ENCODE measurements at places on chromosomes 11 and 22.

DNA sequence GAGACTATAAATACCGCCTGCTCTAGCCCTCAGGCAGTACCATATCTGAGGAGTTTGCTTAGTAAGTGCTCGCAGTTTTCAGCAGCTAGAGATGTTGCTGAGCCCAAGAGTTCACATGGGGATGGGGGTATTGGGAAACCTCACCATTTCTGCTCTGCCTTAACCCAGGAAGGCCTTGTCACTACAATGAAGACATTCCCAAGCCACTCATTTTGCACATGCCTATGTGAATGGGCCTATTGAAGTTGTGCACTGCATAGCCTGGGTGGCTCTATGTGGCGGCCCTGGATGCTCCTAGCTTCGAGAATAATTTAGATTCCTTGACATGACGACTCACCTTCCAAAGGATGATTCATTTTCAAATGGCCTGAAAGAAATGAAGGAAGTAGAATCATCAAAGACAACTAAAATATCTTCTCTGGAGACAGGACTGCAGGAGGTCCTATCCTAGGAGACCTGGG is 163.4 kb downstream of the ADAMTS15 start:
- no peak for DNase-seq

DNA sequence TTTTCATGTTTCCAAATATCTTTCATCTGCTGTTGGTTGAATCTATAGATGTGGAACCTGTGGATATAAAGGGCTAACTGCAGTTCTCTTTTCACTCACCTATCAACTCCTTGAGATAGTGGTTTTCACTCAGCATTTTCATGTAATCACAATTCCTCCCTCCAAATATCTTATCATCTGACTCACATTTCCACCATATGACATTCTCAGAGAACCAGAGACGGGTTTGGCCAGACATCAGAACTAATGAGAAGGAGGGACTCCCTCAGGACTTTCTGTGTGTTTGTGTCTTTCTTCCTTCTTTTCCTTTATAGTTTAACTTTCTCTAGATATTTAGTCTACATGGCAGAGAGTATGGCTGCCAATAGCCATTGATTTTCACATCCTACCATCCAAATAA is 134.8 kb upstream of the DDI1 start:
- DNase-seq: no peak

- no peak for DNase-seq
Measured at GRCh38 chr11:12274558-12275197, 102.7 kb upstream of the PARVA start.

GRCh38 chr11:91104237-91104636 is 881.4 kb upstream of the CHORDC1 start:
- no peak for DNase-seq

- no peak for DNase-seq
Measured at GRCh38 chr11:62919898-62920640, 1.1 kb downstream of the CHRM1 start.

DNA sequence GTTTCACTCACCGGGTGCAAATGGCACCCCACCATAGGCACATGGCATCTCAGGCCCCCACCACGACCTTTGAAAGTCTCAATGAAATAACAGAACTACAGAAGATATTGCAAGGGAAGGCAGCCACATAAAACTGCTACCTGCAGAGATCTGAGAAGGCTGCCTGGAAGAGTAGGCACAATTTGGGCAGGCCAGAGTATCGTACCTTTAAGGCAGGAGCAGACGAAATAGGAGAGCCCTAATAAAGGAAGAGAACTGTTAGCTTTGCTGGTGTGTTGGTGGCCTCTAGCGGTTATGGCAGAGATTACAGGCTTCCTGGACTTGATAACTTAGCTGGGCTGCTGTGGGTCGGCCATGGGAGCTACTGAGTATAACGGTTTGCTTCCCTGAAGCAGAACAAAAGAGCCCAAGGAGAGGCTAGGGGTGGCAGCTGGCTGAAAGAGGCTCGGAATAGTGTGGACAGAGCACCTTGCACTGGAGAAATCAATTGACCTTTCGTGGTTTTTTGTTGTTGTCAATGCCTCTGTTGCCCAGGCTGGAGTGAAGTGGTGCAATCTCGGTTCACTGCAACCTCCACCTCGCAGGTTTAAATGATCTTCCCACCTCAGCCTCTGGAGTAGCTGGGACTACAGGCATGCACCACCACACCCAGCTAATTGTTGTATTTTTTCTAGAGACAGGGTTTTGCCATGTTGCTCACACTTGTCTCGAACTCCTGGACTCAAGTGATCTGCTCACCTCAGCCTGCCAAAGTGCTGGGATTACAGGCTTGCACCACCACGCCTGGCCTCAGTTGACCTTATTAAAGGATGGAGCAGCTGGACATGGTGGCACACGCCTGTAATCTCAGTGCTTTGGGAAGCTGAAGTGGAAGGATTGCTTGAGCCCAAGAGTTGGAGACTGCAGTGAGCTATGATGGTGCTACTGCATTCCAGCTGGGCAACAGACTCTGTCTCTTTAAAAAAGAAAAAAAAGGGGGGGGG is 4.8 kb downstream of the SDF2L1 start:
- DNase-seq: peak; percentile 85

GRCh38 chr11:106770489-106771085 is 247.7 kb downstream of the GUCY1A2 start:
- no peak for DNase-seq
